Vein endothelial cell (primary cell): ENCODE measurements at places on chromosomes 13 and 19. TPM values are rescaled to one million over a fixed set of nuclear protein-coding genes. Genes with fewer than 3 reads are reported as not detected.

SPART gene
- total RNA-seq, result 51.9 and 67.1 TPM in 2 replicates

NTN5 gene
- not detected in 2 replicates for total RNA-seq

SIGLEC5 gene
- under 0.01 TPM in 1 of 2 replicates, not detected in the other for total RNA-seq

MUC16 gene
- not detected in 2 replicates for total RNA-seq

CLEC11A gene
- total RNA-seq, result 3.9 and 4.7 TPM in 2 replicates

NALCN gene
- total RNA-seq, result 8.5 and 9.5 TPM in 2 replicates

TYROBP gene
- total RNA-seq, result not detected in 2 replicates

ANKRD24 gene
- total RNA-seq, result 0.10 and 1.6 TPM in 2 replicates

ELAVL3 gene
- under 0.01 TPM in 1 of 2 replicates, not detected in the other for total RNA-seq

GPR180 gene
- total RNA-seq, result 9.1 and 13.6 TPM in 2 replicates

FOSB gene
- total RNA-seq, result 0.48 and 0.65 TPM in 2 replicates

ZGLP1 gene
- total RNA-seq, result 0.33 and 0.38 TPM in 2 replicates

KLF2 gene
- total RNA-seq, result 4.2 and 9.5 TPM in 2 replicates

PIH1D1 gene
- 98.8 and 111 TPM in 2 replicates for total RNA-seq

ZNF793 gene
- 0.86 and 0.98 TPM in 2 replicates for total RNA-seq

ZNF568 gene
- 6.5 and 7.7 TPM in 2 replicates for total RNA-seq

OR7D2 gene
- total RNA-seq, result not detected in 2 replicates

NDUFA13 gene
- 91.4 and 151 TPM in 2 replicates for total RNA-seq

CBY2 gene
- not detected in 2 replicates for total RNA-seq

RGL3 gene
- total RNA-seq, result 0.86 and 3.9 TPM in 2 replicates

THSD1 gene
- total RNA-seq, result 67.3 and 85.3 TPM in 2 replicates
